RPMI7951 (cell line): ENCODE measurements at places on chromosomes 1 and 21. TPM values are rescaled to one million over a fixed set of nuclear protein-coding genes. Genes with fewer than 3 reads are reported as not detected.

DNA sequence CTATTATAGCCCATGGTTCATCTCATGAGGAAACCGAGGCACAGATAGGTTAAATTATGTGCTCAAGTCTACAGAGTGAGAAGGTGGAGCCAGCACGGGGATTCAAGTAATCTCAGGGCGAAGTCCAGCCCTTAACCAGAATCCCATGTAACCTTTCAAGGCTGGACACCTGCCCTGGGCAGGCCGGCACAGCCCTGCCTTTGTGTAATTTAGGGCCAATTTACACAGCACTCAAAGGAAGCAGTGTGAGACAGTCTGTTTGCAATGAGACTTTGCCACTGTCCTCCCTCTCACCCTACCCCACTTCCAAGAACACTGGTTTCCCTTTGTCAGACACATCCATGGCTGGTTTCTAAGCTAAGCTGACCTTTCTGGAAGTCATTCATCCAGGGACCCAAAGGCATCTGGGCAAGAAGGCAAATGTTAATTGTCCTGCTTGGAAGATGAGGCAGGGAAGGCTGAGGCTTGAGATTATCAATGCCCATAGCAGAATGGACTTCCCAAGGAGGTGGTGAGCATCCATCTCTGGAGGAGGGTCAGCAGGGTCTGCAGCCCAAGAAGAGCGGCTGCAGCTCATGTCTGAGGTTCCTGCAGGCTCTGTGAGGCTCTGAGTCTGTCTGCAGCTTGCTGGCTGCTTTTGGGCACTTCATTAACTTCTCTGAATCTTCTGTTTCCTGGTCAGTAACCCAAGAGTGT is 159.2 kb downstream of the TRABD2B start:
- DNase-seq, result no peak

DNA sequence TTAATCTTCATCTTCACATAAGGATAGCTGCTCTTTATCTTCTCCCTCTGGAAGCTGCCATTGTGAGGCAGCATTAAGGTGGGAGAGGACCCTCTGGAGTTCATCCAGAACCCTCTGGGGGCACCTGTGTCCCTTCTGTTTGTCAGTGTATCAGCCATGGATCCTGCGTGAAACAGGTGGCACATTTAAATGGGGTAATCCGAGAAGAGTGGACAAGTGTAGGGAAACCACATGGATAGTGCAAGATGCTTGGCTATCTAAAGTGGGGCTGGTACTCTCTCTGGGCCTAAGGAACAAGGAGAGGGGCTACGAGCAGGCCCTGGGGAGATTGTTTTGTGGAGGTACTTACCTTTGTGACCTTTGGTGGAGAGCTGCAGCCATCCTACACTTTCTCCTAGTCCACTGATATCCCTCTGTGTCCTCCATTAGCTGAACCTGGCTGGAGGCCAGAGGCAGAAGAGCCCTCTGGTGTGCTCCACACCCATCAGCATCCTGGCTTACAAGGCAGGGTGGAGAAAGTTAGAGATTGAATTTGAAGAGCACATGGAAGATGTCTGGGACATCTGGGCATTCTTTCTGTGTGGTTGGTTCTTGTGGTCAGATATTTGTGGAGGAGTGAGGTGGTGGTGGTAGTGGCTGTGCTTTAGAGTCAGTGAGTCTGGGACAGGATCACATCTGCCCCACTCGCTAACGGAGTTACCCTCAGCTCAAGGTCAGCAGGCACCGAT is 117.7 kb downstream of the FGGY start:
- DNase-seq, result peak; percentile 97

Gene RORC
- total RNA-seq, result not detected in 2 replicates

GRCh38 chr1:234779160-234779538 is 169.2 kb upstream of the IRF2BP2 start:
- peak; percentile 9 for DNase-seq

Gene DMBX1
- total RNA-seq, result not detected in 2 replicates

DNA sequence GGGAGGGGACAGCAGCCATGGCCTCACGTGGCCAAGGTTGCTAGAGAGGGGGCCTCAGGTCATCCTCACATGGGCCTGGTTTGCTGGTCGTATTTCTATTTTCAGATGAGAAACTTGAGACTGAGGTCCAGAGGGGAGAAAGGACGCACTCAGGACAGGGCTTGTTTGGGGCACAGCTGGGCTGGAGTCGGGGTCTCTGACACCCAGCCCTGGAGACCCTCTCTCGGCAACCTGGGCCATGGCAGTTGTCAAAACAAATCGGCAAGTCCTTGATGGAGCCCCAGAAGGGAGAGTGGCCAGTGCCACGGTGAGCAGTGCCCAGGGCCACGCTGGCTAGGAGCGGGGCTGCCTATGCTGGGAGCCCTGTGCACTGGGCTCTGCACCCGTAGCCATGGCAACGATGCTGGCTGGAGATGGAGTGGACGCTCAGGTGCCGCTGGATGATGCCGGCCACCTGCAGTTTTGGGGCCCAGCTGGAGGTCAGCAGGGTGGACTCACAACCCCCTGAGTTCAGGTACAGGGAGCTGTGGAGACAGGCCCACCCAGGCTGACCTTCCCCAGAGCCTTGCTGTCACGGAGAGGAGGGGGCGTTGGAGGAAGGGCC is 11.1 kb downstream of the LRRC3 start:
- no peak for DNase-seq

Gene C1QTNF12
- not detected in 2 replicates for total RNA-seq

- DNase-seq, result no peak
Observed at GRCh38 chr21:43203591-43203990, 34.8 kb downstream of the CRYAA start.

Gene WNT3A
- total RNA-seq, result not detected in 2 replicates

GRCh38 chr21:43712268-43712942 is 6.5 kb upstream of the PDXK start:
- peak; percentile 9 for DNase-seq

DNA sequence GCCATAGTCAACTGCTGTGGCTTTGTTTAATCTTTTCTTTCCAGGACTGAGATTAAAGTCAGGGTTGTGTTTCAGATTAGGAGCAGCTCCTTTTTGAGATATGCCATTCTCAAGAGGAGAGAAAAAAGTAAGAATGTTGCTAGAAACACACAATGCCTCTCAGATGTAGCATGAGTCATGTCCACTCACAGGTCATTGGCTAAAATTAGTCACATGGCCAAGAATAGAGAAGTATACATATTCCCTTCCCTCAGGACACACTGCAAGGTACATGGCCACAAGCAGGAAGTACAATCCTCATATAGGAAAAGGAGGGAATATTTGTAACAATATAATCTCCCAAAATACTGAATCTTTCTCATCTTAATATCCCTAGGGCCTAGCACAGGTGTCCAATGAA is 141.9 kb upstream of the PTBP2 start:
- DNase-seq, result peak; percentile 50

DNA sequence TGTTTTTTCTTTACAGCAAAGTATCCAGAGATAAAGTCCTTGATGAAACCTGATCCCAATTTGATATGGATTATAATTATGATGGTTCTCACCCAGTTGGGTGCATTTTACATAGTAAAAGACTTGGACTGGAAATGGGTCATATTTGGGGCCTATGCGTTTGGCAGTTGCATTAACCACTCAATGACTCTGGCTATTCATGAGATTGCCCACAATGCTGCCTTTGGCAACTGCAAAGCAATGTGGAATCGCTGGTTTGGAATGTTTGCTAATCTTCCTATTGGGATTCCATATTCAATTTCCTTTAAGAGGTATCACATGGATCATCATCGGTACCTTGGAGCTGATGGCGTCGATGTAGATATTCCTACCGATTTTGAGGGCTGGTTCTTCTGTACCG is 6.5 kb downstream of the DEGS1 start:
- DNase-seq, result no peak

DNA sequence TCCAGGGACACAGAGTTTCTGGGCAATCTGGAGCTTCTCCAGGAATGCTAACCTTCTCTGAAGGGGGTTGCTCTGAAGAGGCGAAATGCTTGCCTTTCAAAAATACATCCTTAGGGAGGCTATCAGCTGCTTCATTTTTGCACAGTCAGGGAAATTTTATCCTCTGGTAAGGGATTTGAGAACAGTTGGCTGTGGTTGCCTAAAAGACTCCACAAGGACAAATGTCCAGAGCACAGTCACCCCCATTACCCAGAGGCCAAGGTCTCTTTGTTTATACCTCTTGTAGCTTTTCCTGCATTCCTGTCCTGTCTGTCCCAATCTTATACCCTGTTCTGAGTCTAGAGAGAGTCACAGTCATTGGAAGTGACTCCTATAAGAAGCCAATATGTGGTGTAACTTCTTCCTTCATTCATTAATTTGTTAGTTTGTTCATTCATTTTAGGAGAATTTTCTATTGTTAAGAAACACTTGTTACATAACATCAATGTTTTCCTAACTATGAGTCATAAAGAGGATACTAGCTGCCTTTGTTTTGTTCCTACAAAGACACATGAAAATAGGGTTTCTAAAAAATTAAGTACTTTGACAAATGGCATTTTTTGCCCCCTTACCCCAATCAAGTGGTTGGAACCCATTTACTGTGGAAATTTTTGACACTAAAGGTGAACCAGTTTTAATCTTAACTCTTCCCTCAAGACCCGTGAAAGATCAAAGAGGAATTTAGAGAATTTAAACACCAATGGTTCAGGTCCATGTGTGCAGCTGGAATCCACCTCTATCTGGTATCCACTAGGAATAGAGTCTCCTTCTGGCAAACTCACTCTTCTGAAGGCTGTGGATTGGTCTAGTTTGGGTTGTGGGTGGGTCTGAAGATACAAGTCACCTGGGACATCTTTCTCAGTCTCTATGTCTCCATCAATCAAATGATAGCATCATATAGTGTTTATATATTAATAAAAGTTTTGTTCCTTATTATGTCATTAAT is 47.1 kb downstream of the GPR88 start:
- peak; percentile 23 for DNase-seq

- DNase-seq, result no peak
Observed at GRCh38 chr1:40890771-40891170, 28.6 kb upstream of the CITED4 start.

Gene OVAAL
- 0.36 and 0.68 TPM in 2 replicates for total RNA-seq

Gene CLCNKB
- not detected in 2 replicates for total RNA-seq

GRCh38 chr1:27015260-27015659 is 2.6 kb upstream of the TENT5B start:
- DNase-seq, result no peak

Gene FRRS1
- 7.8 and 9.7 TPM in 2 replicates for total RNA-seq

GRCh38 chr21:19541602-19542001 is 1138.0 kb upstream of the TMPRSS15 start:
- DNase-seq, result no peak

- no peak for DNase-seq
Observed at GRCh38 chr1:114134518-114134917, 19.2 kb downstream of the SYT6 start.

- no peak for DNase-seq
Observed at GRCh38 chr1:145837656-145838055, 7.8 kb upstream of the NUDT17 start.

DNA sequence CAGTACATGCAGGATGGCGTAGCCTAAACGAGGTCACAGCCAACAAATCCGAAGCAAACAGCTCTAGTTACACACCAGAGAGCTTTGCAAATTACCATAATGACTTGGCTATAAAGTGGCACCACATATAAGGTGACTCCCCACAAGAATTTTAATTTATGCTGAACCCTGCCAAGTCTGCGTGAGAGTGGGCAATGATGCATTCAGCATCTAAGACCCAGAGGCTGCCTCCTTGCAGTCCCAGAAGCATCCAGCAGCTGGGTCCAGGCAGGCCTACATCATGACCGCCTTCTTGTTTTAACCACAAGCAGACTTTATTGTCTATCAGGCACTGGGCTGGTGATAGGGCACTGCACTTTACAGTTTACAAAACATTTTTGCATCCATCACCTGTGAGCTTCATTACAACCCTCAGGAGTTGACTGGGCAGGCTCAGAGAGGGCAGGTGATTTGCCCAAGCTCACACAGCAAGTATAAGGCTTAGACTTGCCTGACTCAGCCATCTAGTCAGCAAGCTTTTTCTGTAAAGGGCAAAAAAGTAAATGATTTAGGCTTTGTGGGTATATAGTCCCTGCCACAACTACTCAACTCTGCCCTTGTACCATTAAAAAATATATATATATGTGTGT is 134.6 kb downstream of the GLIS1 start:
- DNase-seq, result no peak

Gene OR2T2
- not detected in 2 replicates for total RNA-seq

- DNase-seq, result peak; percentile 52
Observed at GRCh38 chr1:16903054-16903453, 7.3 kb downstream of the RNU1-2 start.

Gene SWT1
- total RNA-seq, result 3.4 and 4.7 TPM in 2 replicates

- no peak for DNase-seq
Observed at GRCh38 chr1:56399795-56400194, 179.6 kb downstream of the PLPP3 start.

DNA sequence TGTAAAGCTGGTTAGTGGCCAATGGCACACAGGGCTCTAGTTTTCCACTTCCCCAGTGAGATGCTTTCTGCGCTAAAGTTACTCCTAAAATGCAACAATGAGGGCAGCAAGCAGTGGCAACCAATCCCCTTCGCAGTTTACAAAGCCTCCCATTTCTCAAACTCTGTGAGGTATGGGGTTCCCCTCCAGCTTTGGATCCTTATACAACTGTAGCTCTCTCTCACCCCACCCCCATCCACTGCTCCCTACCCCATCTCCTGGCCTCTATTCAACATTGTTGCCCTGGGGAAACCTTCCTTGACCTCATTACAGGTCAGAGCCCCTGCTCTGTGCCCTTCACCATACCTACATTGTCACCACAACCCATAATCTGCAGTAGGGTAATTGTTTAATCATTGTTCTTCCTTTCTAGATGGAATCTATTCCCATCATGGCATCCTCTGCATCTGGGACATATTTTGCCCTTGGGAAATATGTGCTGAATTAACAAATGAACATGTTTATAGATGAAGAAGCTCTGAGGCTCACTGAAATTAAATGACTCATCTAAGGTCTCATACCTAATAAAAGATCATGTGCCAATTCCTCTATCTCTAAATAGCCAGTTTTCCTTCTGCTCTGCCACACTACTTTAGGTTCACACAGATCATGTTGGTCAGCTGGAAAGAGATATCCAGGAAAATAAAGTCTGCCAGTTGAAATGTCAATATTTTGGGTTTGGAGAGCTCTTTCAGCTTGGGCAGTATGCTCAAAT is 12.6 kb downstream of the KIAA0040 start:
- no peak for DNase-seq

Gene TSACC
- not detected in 2 replicates for total RNA-seq

Gene YBX1
- 1,105 and 1,183 TPM in 2 replicates for total RNA-seq

DNA sequence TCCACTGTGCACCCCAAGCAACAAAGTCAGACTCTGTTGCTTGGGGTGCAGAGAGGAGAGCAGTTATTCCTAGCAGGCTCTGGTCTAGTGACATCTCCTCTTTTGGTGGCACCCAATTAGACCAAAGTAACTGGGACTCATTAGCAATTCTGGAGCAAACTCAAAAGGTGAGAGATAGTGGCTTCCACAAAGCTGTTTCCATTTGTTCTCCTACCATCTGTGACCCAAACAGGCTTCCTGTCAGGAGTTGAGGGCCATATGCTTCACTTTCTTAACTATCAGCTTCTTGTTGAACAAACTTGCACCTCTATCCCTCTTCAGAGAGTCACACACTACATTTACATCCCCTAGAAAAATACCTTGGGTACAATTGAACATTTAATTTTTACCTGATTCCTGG is 1.5 kb upstream of the ATXN7L2 start:
- DNase-seq, result no peak

GRCh38 chr1:232153652-232154051 is 476.3 kb downstream of the SIPA1L2 start:
- no peak for DNase-seq

GRCh38 chr1:15289251-15289651 is 42.2 kb downstream of the FHAD1 start:
- peak; percentile 40 for DNase-seq

Gene TMEM81
- total RNA-seq, result 1.8 and 2.0 TPM in 2 replicates

GRCh38 chr1:25209516-25209915 is 22.8 kb downstream of the SYF2 start:
- no peak for DNase-seq
